H1 (cell line): ENCODE measurements at places on chromosomes 3 and 15.

GRCh38 chr3:196471551-196471950 lies 32.0 kb downstream of the RNF168 start:
- DNase-seq = no peak

GRCh38 chr15:63436872-63437375 lies 55.3 kb upstream of the CA12 start:
- no peak for DNase-seq

DNA sequence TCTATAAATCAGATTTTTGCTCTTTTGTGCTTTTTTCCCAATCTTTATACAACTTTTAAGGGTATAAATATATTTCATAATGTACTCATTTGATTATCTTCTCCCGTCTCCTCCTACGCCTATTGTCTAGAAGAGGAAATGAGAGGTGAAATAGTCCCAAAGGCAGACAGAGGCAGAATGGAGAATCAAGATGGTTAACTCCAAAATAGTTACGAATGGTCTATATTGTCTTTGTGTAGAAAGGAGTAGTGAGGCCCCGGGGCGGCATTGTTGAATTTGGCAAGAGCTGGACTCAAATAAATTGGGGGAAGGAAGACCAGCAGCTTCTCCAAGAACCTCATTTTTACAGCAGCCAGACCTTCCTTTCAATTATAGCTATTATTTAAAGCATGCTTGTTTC lies 23.9 kb downstream of the ITPR1 start:
- no peak for DNase-seq

DNA sequence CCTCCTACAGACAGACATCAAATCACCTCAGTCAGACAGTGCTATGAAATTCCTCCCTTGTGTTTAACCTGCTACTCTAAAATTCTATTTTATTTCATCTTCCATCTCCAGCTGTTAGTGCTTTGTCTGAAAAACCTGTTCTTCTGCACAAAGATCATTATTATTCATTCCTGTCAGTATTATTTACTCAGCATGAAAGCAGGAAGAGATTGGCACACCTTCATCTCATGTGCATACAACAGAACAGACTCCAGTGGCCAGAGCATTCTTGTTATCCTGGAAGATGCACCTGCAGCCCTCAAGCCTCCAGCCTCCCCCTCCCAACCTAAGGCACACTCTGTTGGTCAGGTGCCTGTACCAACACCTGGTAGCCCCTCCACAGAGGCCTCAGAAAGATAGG lies 1.8 kb upstream of the ROPN1B start:
- DNase-seq = no peak

- DNase-seq = no peak
These were observed 857 bp downstream of the AEN start for GRCh38 chr15:88621789-88622604.

DNA sequence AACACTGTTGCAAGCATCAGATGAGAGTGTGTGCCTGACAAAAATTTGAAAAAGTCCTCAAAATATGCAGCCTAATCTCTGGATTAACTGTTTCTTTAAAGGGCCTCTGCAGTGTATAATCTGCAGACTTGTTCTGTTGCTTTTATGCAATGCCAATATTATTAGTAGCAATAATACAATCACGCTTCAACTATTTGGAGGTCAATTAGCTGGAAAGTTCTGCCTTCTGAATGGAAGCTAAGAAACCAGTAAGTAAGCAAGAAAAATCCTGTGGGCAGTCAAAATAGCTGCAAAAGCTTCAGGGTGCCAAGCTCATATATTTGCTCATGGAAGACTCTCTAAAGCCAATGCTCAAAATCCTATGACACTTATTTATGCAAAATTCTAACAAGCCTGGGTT lies 153.2 kb upstream of the NR2F2 start:
- no peak for DNase-seq

DNA sequence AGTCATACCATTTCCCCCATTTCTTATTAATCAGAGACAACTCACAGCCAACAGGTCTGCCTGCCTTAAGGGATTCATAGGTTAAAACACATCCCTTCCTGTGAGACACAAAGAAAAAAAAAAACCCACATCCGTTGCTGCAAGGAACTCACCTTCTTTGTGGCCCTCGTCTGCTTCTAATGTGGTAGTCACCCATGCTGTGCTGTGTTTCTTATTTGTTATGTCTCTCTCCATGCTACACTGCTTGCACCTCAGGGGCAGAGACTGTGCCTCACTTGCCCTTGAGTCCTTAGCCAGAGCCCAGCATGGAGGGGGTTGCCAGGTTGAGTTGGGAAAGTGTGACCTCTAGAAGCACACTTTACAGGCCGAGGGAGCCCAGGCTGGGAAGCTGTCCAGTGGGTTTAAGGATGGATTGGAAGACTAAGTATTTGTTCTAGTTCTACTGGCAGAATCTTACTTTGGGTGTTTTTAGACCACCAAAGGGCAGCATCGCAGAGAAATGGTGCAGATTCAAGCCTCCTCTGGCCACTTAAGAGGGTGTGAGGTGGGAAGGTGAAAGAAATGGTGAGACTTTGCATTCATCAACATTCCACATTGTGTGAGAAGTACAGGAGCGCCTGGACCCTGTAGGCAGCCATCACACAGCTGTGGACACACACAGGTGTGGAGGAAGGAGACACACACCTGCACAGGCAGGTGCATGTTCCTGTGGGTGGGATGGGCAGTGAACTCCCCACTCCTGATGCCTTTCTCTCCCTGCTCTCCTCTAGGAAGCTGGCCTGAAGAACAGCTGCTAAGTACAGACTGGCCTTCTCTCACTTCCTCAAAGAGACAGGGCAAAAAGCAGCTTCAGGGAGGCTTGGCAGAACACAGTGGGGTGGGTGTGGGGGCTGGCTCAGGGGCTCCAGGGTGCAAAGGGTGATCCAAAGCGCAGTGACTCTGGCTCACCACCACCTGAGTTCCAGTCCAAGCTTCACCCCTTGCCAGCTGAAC lies 48.8 kb downstream of the GLB1 start:
- no peak for DNase-seq

DNA sequence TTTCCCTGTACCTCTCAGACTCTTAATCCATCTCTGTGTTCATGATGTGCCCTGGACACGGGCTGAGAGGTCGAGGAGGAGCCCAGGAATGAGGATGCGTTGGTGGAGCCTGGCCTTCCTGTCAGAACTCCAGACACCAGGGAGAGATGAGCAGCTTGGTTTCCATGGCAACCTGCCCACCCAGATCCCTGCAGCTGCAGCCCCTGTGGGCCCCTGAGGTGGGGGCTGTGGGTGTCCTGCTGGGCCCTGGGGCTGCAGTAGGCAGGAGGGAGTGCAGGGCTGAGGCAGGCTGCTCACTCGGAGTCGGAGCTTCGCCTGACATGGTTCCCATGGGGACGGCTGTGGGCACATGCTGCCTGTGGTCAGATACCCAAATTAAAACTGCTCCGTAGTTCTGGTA lies 7.7 kb upstream of the SCN10A start:
- DNase-seq = no peak

- DNase-seq = no peak
These were observed 10.1 kb downstream of the MELTF start for GRCh38 chr3:197019535-197019934.

DNA sequence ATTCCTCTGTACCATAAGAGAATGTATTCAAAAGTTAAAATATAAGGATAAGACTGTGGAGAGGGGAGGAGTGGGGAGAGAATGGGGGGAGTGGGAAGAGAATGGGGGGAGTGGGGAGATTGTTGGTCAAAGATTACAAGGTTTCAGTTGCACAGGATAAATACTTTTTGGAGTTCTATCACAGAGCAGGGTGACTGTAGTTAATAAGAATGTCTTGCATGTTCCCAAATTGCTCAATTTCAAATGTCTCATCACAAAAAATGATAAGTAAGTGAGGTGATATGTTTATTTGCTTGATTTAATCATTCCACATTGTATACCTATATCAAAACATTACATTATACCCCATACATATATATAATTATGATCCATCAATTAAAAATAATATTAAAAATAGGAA lies 23.0 kb upstream of the MEF2A start:
- no peak for DNase-seq

- DNase-seq = no peak
These were observed at the start of gene FAM81A for GRCh38 chr15:59437817-59438624. TSS of gene FAM81A (plus strand) at chr15:59438186. CDS start at chr15:59458627, 20,441 bp downstream.

DNA sequence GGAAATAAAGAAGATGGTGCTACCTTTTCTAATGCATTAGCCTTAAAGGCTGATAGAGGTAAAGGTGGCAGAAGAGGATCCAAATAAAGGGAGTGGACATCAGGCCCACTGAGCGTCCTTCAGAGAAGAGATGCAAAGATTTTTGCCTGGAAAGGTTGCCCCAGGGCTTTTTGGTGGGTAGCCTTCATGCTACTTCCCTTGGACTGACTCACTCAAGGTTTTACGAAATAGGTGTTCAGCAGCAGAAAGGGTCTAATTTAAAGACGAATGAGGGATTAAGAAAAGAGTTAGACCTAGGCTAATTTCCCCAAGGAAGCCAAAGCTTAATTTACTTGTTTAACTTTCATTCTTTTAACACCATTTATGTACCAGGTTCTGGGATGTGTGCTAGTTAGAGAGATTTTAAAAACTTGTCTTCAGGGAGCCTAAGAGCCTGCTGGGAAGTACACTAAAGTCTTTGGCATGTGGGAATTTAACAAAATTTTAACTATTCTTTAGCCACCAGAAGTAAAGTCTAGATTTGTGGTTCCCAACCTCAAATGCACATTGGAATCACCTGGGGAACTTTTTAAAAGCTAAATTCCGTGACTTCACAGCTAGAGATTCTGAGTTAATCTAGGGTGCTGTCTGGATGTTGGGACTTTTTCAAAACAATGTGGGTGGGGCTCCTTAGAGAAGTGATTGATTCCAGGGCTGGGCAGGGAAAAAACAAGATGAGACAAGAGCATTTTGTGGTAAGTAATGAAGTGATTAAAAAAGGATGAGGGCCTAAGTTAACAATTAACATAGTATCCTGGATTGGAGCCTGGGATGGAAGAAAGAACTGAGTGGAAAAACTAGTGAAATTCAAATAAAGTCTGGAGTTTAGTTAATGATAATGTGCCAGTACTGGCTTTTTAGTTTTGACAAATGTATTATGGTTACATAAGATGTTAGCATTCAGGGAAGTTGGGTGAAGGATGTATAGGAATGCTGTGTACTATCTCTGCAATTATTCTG lies 3.4 kb downstream of the IL20RB start:
- no peak for DNase-seq

DNA sequence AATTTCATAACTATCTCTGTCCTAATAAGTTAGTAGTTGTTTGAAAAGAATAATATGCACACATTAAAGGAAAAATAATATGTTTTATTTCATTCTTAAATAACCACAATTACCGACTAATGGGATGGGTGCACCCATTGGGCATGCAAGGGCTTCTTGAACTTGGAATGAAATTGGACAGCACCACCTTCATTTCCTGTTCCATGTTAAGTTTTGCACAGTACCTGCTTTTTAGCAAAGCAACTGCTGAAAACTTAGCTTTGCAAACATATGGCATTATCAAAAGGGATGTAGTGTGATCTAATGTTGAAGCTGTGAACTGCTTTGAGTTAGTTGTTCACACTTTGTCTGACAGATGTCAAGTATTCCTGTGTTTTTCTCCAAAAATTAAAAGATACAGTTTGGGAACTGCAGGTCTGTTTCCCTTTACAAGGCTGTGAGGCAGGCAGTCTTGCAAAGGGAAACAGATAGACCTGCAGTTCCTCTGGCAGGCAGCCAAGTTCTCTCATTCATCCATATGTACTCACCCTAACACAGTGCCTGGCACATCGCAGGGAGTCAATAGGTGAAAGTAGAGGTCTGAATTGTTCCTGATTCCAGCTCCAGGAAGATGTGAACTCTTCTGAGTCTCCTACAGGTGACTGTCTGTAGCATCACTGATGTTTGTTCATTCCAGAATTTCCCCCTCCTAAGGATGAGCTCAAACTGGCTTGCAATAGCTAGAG lies 64.3 kb upstream of the GOLGA8B start:
- DNase-seq = no peak

DNA sequence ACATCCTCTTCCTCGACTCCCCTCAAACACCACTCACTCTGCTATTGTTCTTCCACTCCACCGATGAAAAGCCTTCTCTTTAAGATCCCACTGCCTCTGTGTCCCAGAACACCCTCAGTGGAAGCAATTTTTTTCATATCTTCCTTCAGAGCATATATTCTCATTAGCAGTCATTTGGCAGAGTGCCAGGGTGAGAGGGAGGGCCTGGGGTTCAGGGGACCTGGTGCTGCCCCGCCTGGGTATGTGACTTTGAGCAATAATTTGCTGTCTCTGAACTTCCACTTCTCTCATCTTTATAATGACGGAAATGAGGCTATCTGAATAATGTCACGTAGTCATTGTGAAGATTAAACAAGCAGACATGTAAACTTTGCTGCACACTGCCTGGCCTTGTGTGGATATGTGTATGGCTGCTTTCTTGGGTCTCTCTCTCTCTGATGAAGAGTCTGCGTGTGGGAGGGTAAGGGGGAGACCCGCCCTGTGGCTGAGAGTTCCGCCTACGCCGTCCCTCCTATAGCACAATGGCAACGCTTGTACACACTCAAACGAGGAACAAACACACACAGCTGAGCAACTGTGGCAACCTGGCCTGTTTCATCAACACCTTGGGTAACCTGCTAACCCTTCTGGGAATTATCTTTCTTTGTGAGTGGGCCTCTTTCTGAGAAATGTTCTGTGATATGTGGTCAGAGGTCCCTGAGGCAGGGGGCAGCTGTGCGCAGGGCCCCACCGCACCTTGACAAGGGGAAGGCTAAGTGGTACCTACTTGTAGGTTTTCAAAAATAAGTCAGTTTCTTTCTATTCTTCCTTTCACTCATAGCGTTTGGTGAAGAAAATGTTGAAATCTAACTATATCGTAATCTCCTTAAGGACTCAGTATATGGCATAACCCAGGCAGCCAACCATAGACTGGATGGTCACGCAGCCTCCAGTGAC lies 369.8 kb downstream of the SV2B start:
- no peak for DNase-seq

- DNase-seq = no peak
These were observed 5.8 kb downstream of the APBA2 start for GRCh38 chr15:28891588-28891987.

GRCh38 chr3:183070892-183071291 lies 28.4 kb downstream of the MCCC1 start:
- no peak for DNase-seq

- no peak for DNase-seq
These were observed 270.5 kb upstream of the P2RY1 start for GRCh38 chr3:152564459-152564858.

DNA sequence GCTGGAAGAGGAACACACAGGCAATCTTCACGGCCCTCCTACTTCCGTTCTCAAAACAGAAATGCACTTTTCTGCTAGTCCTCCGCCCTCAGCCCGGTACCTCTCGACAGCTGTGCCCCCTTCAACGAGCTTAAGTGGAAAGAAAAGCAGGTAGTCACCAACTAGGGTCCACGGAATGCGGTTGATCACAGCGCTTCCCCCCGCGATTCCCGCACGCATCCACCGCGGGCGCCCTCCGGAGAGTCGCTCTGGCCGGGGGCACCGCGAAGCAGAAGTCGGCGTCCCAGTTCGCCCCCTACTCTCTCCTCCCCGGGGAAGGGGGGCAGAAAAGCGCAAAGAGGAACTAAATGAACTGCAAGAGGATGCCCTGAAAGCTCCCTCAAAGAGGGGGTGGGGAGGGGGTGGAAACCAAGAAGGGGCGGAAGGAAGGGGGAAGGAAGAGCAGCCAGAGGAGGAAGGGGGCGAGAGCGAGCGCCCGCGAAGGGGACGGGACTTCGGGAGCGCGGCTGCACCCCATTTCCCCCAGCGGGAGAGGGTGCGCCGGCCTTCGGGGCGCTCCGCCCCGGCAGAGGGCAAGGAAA lies 738 bp downstream of the ACAP2 start:
- DNase-seq = peak; percentile 51
